ENCODE measurements at places on chromosomes 12 and 14. TPM values are rescaled to one million over a fixed set of nuclear protein-coding genes. Genes with fewer than 3 reads are reported as not detected.

DNA sequence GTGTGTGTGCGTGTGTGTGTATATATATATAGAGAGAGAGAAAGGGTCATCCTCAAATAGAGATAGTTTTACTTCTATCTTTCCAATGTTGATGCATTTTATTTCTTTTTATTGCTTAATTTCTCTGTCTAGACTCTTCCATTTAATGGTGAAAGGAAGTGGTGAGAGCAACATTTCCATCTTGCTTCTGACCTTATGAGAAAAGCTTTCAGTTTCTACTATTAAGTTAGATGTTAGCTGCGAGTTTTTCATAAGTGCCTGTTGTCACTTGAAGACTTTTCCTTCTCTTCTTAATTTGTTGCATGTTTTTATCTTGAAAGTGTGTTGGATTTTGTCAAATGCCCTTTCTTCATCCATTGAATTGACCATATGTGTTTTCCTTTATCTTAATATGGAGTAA, 304.4 kb upstream of the FAR2 start:
- H3K4me3 ChIP-seq = no peak overlapping the region
- no peaks in the 10 kb centered on the region for H3K4me1 ChIP-seq
- no peak for DNase-seq
- no peaks in the 10 kb centered on the region for H3K36me3 ChIP-seq
- H3K27ac ChIP-seq = no peak overlapping the region
- no peaks in the 10 kb centered on the region for H3K27me3 ChIP-seq

- peak within 1 kb of the TSS; percentile 31 for H3K27ac ChIP-seq
- H3K4me3 ChIP-seq = peak within 1 kb of the TSS; percentile 74
- no peaks in the 10 kb centered on the region for H3K27me3 ChIP-seq
These were observed at the start of gene MAP3K9 for GRCh38 chr14:70809225-70810219. Gene MAP3K9 (minus strand): TSS chr14:70809513. CDS start chr14:70809171, 342 bp downstream.

DNA sequence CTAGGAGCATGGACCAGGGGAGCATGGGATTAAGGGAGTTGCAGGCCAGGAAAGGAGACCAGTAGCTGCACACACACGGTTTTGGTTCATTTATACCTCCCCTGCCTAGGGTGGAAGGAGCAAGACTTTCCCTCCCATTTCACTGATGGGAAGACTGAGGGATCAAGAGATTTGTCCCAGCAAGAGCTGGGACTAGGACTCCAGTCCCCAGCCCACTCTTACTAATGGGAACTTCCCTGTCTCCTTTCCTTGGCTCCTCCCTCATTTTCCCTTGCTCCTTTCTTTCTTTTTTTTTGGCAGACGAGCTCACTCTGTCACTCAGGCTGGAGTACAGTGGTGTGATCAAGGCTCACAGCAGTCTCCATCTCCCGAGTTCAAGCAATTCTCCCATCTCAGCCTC, 13.0 kb downstream of the SCNN1A start:
- peaks cover 39% of the 10 kb centered on the region for H3K4me1 ChIP-seq
- H3K27ac ChIP-seq = no peak overlapping the region
- no peak for DNase-seq

DNA sequence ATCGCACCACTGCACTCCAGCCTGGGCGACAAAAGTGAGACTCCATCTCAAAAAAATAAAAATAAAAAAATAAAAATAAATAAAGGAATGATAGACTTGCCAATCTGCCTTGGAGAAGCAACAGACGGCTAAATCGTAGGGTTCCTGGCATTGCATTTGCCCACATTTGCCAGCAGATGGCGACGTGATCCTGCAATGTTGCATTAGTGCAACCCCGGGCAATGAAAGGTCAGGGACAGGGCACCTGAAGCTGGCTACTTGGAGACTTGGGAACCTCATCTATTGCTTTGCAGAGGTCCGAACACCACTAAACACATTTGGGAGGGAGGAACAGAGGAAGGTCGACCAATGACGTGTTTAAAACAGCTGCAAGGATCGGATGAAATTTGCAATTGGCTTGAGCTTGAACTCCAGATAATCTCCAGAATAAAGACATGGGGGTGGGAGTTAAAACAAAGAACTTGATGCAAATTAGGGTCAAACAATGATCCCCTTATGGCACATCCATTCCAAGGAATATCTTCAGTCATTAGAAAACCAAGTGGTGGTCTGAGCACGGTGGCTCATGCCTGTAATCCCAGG, 34.6 kb downstream of the SPRING1 start:
- H3K4me1 ChIP-seq = peaks cover 2% of the 10 kb centered on the region
- H3K4me3 ChIP-seq = no peak overlapping the region
- no peaks in the 10 kb centered on the region for H3K27me3 ChIP-seq
- H3K27ac ChIP-seq = no peak overlapping the region
- H3K36me3 ChIP-seq = no peaks in the 10 kb centered on the region

DNA sequence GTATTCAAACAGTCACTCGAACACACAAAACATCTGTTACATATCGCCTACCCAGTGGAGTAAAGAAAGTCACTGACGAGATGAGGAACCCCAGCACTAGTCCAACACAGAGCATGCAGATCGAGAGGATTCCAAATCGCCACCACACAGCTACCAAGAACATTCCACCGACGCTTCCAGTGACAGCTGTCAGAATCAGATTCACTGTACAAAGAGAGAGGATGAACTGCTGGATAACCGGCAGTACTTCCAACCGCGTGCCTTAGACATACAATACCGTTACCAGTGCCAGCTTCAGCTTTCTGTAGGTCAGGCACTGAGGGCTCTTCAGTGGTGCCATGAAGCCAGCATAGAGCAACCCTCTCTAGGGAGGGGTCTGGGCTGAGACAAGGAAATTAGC, 34.5 kb downstream of the TM7SF3 start:
- H3K4me3 ChIP-seq = no peak overlapping the region
- no peak overlapping the region for H3K27ac ChIP-seq
- H3K27me3 ChIP-seq = no peaks in the 10 kb centered on the region
- peaks cover 30% of the 10 kb centered on the region for H3K36me3 ChIP-seq

- H3K4me1 ChIP-seq = no peaks in the 10 kb centered on the region
- no peak overlapping the region for H3K4me3 ChIP-seq
- no peak for DNase-seq
These were observed 28.5 kb downstream of the FAM222A start for GRCh38 chr12:109741970-109742703.

DNA sequence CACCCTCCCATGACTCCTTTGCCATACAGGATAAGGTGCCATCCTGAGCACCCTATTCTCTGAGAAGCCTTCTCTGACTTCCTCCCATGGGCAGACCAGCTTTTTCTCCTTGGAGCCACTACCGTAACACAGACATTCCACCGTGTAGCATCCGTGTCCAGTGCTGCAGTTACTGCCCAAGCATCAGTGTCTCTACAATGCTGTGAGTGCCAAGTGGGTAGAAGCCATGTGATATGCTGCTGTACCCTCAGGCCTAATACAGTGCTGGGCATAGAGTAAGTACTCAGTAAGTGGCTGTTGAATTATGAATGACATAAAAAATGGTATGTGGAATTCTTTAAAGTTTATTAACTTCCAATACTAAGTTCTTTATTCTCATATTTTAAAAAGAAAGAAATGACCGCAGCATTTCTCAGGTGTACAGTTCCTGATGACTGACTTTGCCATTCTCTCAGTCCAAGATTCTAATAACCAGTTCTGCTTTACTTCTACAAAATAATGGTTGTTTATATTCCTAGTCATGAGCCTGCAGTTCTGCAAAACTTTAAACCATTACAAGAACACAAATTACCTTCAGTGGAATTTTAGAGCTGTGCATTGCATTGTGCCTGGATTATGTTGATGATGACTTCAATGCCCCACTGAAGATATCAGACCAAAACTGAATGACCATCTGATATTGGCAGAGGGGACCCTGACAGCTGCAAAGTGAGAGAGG, 118.7 kb downstream of the RPAP3 start:
- no peaks in the 10 kb centered on the region for H3K36me3 ChIP-seq
- H3K27me3 ChIP-seq = no peaks in the 10 kb centered on the region
- no peak overlapping the region for H3K4me3 ChIP-seq
- H3K27ac ChIP-seq = no peak overlapping the region

GRCh38 chr14:59331217-59331616, 134.0 kb downstream of the GPR135 start:
- no peak overlapping the region for H3K4me3 ChIP-seq
- H3K27ac ChIP-seq = no peak overlapping the region
- no peak for DNase-seq
- H3K4me1 ChIP-seq = no peaks in the 10 kb centered on the region
- peaks cover 23% of the 10 kb centered on the region for H3K36me3 ChIP-seq
- H3K27me3 ChIP-seq = no peaks in the 10 kb centered on the region

GRCh38 chr12:55771736-55772135, 28.8 kb downstream of the GDF11 start:
- peaks cover 50% of the 10 kb centered on the region for H3K36me3 ChIP-seq
- H3K4me3 ChIP-seq = no peak overlapping the region
- DNase-seq = no peak
- H3K27me3 ChIP-seq = no peaks in the 10 kb centered on the region

SLC7A8 gene
- 0.73 TPM for total RNA-seq

IGFBP6 gene
- total RNA-seq = 0.49 TPM

MIP gene
- total RNA-seq = not detected
